ENCODE measurements at places on chromosomes 6 and 20.
A peak's percentile ranks its signal among the peaks of the same experiment; 100 is the strongest.

DNA sequence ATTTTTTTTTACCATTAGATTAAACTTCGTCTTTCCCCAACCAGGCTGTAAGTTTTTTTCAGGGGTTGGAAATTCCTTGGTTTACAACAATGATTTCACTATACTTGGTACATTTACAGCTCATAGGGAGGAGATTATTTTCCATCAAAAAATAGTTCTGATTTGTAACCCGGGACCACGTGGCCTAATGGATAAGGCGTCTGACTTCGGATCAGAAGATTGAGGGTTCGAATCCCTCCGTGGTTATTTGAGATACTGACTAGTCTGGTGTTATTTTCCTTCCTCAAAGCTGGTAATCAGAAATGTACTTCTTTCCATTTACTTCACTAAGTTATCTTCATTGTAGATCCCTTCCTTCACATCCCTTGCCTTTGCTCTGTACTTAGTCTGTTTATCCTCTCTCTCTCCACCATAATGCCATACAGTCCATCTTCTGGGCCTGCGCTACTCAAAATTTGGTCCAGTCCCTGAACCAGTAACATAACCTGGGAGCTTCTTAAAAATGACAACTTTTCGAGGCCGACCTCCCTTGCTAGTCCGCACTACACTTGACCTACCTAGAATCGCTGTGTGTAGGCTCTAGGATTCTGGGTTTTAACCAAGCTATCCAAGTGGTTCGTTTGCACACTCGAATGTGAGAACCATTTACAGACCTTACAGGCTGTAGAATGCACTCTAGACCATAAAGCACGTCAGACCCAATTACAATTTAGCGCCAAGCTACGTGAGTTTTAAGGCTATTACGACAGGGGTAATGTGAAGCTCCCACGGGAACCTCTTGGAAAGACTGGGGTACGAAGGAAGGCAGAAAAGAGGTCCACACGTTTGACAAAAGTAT is 42.1 kb upstream of the BTN3A2 start:
- DNase-seq = peak; percentile 60

DNA sequence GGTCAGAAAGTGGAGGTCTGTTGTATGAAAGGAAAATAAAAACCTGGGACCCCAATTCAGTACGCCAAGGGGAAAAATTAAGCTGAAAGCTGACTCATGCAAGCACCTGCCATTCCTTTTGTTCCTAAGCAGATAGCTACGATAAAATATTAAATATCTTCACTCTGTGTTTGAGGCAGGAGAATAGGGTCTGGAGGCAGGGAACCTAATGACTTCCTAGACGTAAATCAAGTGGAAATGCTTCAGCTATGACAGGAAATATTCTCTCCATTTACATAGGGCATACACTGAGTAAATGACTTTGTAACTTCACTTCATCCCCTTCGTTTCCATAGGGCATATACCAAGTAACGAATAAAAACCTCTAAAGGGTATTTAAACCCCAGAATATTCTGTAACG is 41.0 kb upstream of the IFNGR1 start:
- DNase-seq = no peak

- DNase-seq = no peak
These were observed 26.5 kb downstream of the GHRH start for GRCh38 chr20:37235065-37235464.

DNA sequence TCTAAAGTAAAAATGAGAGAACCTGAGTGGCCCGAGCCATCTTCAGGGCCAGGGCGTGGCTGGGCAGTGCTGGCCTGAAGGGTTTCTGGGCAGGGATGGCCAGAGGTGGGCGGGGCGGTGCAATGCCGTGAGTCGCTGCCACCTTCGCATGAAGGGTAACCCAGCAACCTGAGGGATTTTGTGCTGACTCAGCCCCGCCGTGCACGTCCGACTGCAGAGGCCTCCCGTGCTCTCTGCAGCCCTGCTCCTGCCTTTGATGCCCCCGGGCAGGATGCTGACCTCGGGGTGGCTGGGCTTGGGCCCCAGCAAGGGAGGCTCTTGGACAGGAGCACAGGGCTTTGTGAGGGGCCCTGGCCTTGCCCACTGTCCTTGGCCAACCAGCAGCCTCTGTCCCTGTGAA is 81.7 kb upstream of the GATA5 start:
- no peak for DNase-seq

DNA sequence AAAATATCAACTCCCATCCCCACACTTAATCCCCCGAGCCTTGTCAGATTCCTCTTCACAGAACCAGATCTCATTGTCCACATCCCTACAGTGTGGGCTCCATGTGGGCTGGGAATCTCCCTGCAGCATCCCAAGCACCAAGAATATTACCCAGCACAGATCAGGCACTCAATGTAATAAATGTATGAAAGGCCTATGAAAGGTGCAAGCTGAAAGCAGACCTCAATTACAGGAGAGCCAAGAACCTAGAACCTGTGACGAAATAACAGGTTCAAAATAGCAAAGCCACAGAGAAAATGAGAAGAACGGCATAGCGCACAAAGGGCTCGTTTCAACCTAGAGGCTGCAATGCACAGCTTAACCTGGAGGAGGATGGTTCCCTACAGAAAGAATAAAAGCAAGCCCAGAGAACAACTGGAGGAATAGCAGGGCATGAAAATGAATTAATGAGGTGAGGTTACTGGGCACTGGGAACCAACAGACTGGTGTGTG is 3.1 kb downstream of the SLC23A2 start:
- DNase-seq = no peak

GRCh38 chr6:90459225-90459758 is 127.6 kb downstream of the MAP3K7 start:
- no peak for DNase-seq

GRCh38 chr6:43887906-43888683 is 118.1 kb downstream of the VEGFA start:
- no peak for DNase-seq
